ENCODE measurements at places on chromosomes 6 and 20.

- no peak for DNase-seq
Observed at GRCh38 chr6:129539032-129539431, 170.9 kb downstream of the ARHGAP18 start.

DNA sequence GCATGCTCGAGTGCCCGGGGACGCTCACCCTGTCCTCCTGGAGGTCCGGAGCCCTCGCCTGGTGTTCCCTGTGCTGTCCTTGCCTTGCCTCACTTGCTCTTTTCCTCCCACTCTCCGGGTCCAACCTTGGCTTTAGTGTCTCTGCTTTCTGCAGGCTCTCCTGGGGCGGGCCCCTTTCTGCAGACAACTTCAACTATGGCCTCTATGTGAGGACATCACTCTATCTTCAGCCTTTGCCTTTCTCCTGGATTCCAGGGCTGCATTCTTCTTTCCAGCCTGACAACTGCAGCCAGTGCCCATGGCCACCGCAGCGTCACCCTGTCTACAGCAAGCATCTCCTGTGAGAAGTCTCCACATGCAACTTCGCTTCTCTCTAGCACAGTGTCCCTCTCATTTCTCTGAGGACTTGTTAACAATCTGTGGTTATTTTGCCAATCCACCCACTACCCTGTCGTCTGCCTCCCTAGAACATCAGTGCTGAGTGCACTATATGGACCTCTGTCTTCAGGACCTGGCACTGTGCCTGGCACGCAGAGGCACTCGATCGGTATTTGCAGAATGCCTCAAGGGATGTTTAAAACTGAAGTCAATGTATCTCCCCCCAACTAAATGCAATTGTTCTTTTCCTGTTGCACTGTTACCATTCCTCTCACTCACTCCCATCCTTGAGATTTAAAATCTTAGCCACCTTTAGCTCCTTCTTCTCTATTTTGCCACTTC lies 35.9 kb downstream of the FOXC1 start:
- no peak for DNase-seq

DNA sequence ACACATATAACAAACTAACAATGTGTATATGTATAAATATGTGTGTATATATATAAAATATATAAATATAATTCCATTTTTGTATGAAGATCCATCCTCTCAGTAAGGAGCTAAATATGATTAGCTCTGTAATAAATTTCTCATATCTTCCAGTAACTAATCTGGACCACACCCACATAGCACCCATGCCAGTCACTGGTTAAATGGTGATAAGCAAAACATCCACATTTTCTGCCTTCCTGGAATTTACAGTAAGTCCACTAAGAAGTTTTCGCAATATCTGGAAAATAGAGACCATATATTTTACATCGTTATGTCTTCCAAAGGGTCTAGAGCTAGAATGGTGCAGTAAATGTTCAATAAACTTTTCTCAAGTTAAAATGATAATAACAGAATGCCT lies 151.5 kb upstream of the STMND1 start:
- no peak for DNase-seq

- DNase-seq, result no peak
Observed at GRCh38 chr6:144294016-144294415, 8.9 kb downstream of the UTRN start.

DNA sequence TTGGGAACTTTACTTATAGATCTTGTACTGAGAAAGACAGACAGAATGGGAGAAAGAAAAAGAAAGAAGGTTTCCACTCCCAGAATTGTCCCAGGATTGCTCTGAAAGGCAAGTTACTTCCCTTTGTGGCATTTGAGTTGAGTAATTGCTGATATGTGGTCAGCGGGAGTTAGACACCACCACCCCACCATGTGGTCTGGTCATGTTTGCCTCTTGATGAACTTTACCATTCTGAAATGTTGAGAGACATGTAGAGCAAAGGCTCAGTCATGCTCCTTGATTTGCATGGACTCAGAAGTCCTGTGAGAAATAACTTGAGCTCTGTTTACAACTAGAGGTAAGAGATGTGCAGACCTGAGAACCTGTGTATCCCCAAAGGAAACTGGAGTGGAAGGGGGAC lies 17.1 kb downstream of the TCF21 start:
- no peak for DNase-seq

DNA sequence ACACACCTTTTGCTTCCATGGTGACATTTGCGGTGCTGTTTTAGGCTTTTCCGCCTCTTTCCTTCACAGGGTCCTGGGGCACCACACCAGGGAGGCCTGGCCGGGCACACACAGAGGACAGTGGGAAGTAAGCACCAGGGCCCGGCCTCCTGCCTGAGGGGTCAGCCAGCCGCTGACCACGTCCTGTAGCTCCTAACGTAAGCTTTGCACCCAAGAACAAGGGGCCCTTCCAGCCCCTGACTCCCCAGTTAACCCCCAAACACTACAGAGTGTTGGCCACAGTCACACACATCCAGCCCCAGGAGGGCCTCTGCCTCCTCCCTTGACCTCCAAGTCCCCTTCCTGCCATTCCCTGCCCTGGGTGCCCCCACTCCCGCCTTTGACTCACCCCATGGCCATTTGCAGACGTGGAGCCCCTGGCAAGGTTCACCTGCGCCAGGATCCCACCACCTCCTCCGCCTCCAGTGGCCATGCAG lies 54.7 kb downstream of the YTHDF1 start:
- DNase-seq, result no peak

DNA sequence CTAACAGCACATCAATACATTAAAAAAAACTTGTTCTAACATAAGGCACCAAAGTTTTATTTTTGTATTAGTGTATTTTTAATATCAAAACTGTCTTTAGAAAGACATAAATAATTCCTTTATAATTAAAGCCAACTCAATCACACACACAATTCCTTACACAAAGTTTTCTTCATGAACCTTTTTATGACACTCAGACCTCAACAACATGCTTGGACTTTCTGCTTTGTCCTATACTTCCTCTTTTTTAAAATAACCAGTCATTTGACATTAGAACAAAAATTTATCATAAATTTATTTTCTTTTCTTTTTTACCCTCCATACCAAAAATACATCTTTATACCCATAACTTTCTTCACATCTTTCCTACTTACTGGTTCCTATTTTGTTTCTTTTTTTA lies 292.0 kb upstream of the ARID1B start:
- no peak for DNase-seq

- DNase-seq, result no peak
Observed at GRCh38 chr20:3334156-3334943, 73.1 kb downstream of the DNAAF9 start.

DNA sequence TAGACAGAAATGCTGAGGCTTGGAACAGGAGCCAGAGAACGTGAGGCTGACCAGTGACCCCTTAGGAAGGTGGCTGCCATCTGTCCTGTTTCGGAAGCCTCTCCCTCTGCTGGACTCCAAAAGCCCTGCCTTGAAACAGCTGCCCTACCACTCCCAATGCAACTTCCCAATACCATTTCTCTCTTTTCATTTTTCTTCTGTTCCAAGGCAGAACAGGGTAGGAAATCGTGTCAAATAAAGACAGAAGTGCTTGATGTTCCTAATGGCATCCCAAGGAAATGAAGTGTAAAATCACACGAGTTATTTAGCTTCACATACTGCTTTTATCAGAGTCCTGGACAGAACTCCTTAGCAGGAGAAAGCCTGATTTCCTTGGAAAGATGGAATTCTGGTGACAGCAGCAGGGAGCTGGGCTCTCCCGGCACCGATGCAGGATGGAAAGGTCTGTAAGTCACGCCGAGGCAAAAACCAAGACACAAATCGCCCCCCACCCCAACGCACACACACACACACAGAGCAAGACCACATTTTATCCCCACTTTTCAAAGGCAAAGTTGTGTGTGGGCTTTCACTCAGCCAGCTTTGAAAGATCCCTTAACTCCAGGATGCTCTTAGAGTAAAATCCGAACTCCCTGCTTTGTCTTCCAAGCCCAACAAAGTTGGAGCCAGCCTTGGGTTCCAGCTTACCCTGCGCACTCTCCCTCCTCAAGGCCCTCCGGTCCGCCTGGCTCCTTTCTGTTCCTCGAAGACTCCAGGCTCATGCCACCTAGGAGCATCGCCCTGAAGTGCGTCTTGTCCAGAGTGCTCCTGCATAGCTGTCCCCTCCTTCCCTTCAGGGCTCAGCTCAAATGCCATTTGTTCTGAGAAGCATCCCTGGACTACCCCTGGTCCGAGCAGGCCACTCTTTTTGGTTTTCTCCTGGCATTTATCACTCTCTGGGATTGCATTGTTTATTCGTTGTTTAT lies 11.6 kb upstream of the STX16 start:
- DNase-seq, result no peak

DNA sequence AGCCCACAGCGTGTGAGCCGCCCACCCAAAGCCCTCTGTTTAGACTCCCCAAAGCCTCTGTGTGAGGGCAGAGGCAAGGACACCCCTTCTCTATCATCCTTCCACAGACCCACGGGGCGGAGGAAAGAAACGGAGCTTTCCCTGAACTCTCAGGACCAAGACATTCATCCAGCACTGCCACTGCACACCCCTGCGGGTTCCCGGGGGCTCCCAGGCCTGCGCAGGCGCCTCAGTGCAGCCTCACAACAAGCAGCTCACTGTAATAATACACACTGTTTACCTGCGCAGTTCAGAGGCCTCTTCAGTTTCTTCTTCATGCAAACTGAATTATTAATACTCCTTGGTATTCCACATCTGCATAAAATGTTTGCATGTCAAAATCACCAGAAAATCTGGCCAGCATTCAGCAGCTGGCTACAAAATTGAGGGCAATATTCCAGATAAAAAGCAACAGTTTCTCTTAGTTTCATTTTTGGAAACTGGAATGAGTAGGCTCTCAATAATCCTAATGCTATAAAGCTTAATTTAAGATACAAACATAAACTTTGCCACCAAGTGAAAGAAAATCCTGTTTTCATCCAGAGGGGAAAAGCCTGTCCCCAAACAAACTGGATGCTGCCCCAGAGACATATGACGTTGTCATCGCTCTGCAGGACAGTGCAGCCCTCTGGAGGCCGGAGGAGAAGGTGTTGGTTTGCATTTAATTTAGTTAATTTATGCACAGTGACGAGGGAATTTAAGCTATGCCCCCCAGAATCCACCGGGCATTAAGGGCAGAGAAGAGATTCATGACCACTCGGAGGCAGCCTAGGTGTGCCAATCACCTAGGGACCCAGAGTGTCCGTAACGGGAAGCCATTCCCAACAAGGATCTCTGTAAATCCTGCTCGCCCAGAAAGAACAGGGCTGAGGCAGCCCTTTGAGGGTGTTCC lies 45.3 kb downstream of the NINL start:
- DNase-seq, result no peak

DNA sequence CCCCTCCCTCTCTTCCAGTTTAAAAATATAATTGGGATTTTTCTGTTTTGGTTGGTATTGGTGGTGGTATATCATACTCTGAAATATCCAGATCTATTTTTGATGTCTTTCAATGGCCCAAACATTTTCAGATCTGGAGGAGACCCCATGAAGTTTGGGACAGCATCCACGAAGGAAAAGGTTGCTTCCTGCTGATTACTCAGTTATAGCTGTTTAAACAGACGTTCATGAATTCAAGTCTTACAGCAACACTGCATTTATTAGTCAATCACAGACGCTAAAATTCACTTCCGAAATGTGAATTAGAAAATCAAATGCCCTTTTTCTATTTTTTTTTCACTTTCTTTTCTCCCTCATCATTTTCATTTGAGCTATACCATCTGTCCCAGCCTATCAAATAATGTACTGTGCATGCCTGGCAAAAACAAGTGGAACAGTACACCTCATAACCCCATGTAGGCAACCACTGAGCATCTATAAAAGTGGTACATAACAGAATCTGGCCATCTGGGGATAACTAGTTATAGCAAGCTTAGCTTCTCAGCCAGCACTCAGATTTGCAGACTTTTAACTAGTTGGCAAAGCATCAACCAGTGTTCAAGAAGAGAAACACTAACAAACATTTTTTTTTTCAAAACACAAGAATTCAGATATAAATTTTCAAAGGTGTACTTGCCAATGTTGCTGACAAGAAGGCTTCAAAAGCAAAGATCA lies 124.5 kb downstream of the HIVEP2 start:
- no peak for DNase-seq

- DNase-seq, result no peak
Observed at GRCh38 chr20:37162646-37163045, 16.5 kb upstream of the RPN2 start.

- no peak for DNase-seq
Observed at GRCh38 chr6:7721649-7722048, 4.2 kb upstream of the BMP6 start.

DNA sequence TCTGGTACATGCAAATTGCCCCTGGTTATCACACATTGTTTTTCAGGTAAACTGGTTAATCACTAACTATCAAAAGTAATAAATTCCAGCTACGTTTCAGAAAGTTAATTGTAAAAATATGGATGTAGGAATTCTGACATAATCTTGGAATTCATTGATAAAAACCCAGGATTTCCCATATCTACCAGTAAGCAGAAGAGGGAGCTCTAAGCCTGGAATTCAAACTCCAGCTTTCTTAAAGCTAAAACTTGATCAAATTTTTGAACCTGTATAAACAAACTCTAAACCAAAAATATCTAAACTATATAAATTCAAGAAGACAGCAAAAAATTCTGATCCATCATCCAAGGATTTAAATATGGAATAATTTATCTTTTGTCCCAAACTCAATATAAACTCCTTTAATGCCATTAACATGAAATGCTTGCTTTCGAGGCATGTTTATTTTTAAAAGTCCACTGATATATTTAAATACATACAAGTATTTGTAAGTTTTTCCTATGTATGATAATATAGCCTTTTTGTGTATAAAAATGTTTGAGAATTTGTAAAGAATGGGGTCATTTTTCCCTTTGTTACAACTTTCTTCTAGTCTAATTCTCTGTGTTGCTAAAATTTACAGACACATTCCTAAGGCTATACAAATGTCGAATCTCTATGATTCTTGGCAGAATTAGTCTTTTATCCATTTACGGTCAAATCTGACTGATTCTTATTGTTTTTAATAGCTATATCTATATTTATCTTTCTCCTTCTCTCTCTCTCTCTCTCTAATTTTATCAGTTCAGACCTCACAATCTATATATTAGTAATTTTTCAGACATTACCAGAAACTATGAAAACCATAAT lies 91.4 kb upstream of the RNF217 start:
- DNase-seq, result no peak

GRCh38 chr20:6044115-6044514 lies 9.7 kb downstream of the LRRN4 start:
- DNase-seq, result no peak

DNA sequence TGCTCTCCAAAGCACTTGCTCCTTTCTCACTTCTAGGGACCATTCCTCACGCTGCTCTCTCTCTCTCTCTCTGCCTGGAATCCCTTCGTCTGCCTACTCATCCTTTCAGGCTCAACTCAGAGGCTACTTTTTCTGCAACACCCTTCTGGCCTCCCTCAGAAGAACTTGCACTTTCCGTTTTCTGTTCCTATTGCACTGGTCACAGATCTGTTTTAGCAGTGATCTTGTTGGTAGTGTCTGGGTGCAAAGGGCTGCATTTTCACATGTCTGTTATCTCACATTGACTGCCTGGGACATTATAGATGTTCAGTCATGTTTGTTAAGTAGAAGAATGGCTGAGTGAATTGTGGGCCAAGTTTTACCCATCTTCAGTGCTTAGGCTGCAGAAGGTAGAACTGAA lies 63.5 kb downstream of the RIN2 start:
- DNase-seq, result peak; percentile 18

GRCh38 chr6:139473231-139473701 lies 98.8 kb upstream of the CITED2 start:
- peak; percentile 64 for DNase-seq

GRCh38 chr6:36147294-36147693 lies 17.0 kb downstream of the MAPK13 start:
- no peak for DNase-seq

All from right forelimb (tissue), 1 donor.